ENCODE measurements at places on chromosomes 7 and 10.

DNA sequence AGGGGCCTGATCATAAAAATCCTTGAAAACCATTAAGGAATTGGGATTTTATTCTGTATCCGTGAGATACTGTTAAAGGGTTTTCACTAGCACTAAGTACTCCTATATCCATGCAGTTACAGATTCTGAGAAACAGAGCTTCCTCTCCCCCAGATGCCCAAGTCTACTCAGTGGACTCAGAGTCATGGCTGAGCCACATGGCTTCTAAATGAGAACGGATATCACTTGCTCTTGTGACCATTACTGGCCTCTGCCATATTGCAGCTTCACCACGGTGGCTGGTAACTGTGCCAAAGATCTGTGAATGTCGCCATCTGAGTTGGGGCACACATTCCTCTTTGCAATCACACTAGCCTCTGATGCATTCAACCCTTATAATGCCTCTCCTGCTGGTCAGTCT, 42.0 kb upstream of the PALS2 start:
- DNase-seq, result no peak

DNA sequence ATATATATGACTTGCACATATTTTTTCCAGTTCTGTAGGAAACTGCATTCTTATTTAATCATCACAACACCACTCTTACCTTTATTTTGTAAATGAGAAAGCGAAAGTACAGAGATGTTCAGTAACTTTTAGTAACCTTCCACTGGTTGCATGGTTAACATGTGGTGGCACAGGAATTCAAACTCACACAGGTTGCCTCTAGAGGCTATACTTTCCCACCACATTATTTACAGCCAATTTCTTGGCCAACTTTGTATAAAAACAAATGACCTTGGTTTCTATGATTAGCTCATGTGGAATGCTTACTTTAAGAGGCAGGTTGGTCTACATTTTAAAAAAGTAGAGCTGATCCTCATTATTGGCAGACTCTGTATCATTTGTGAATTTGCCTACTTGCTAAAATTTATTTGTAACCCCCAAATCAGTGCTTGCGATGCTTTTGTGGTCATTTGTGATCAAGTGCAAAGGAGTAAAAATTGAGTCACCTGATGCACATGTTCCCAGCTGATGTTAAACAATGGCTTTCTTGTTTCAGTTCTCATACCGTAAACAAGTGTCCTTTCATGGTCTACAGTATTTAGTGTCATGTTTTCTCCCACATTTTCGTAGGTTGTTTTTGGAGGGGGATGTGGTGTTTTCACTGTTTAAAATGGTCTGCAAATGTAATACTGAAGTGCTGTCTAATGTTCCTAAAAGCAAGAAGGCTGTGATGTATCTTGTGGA, 14.8 kb downstream of the BBS9 start:
- DNase-seq, result peak; percentile 61

DNA sequence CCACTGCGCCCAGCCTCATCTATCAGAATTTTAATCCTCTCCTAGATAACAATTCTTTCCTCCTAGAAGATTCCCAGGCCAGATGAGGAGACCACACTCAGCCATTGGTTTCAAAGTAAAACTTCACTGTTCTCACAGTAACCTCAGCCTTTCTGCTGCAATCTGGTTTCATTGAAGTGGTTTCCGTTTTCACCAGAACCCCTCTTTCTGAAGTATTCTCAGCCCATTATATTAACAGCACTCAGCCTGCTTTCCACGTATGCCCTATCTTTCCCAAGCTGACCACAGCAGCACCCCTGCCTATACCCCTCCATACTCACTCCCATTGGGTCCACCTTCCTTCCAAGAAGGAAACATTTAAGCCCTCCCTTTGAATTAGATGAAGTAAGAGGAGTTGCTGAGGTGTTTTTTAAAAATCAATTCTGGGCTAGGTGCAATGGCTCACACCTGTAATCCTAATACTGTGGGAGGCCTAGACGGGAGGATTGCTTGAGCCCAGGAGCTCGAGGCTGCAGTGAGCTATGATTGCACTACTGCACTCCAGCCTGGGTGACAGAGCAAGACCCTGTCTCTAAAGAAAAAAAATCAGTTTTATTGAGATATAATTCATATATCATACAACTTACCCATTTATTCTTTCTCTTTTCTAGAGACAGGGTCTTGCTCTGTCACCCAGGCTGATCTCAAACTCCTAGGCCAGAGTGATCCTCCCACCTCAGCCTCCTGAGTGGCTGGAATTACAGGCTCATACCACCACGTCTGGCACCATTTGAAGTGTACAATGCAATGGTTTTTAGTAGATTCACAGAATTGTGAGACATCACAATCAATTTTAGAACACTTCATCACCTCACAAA, 11.3 kb downstream of the PLAU start:
- peak; percentile 30 for DNase-seq

GRCh38 chr10:94324609-94325233, 38.0 kb downstream of the NOC3L start:
- peak; percentile 49 for DNase-seq

DNA sequence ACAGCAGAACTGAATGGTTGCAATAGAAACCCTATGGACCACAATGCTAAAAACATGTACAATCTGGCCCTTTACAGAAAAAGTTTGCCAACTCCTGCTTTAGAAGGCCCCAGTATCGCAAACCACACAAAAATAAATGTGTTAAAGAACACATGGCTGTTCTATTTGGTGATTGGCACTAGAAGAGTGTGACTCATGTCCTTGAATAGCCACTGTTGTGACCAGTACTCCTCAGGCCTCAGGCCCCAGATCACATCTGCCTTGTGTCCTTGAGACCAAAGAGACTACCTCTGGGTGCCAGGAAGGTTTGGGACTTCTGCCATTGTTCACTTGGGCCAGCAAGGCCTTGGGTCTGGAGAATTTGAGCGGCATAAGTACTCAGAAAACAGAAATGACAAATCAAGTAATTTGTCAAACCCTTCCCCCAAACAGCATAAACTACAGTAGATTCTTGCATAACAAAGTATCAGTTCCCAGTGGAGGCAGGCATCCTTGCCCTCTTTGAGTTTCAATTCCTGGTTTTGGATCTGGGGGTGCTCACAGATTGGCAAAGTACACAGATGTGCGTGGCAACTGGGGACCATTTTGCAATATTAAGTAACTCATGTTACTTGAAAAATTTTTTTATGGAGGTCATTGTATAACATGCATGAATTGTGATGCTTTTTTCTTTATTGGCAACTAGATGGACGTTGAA, 50.2 kb downstream of the MTURN start:
- peak; percentile 6 for DNase-seq

DNA sequence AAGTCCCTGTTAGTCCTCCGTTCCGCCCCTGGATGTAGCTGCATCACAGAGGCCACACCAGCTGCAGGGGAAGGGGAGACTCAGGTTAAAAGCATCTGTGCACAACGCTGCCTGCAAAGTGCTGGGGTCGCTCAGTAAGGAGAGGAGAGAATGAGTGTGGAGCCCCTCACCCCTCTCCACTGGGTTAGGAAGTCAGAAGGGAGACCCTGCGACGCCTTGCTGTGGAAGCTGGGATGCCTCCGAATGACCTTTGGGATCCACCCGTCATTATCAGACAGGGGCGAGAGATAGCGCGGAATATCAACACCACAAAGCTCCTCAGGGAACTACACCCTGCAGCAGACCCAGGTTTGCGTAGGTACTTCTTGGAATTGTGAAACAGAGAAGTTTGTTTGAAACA, 167.7 kb upstream of the SHH start:
- DNase-seq, result no peak

GRCh38 chr10:12978891-12979290, 22.6 kb downstream of the CCDC3 start:
- no peak for DNase-seq

- DNase-seq, result no peak
These were observed 28.6 kb upstream of the DMBT1 start for GRCh38 chr10:122531939-122532338.

DNA sequence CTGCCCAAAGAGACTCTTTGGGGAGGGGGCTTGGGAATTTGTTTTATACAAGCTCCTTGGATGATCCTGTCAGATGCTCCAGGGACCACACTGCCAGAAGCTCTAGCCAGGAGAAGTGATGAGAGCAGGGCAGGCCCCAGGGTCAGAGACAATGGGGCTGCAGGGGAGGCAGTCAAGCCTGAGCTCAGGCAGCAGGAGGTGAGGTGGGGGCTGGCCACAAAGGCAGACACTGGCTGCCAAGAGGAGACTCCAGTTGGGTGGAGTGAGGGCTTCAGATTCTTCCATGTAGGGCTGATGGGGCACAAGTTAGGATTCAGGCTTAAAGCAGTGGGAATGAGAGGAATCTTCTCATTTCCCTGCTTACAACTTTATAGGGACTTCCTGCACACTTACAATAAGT, 35.6 kb upstream of the LOXL4 start:
- no peak for DNase-seq

DNA sequence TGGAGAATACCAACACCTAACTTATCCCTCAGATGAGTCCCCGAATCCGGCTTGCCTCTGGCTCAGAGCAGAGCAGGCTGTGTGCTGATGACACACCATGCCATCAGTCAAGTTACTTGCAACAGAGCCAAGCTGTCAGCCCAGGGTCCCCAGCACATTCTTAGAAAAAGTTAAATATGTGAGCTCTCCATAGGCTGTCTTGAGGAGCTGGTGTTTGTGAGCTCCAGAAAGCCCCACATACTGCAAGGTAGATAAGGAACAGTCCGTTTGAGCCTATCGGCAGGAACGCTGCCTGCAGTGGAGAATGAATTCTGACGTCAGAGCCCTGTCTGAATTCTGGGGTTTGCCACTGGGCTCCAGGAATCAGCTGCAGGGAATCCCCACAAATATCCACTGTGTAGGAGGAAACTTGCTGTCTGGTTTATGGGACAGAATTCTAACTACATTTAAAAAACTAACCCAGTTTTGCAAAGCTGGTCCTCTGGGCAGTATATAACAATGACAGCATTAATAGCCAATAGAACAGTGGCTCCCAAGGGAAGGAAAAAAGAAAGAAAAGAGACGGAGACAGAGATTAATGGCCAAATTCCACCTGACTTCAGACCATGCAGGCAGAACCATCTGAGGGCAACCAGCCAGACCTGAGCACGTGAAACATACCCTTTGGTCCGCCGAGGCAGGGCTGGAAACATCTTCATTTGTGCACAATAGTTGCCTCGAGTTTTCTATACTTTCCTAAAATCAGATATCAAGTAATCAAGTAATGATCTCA, 3.6 kb downstream of the SFXN4 start:
- peak; percentile 71 for DNase-seq

DNA sequence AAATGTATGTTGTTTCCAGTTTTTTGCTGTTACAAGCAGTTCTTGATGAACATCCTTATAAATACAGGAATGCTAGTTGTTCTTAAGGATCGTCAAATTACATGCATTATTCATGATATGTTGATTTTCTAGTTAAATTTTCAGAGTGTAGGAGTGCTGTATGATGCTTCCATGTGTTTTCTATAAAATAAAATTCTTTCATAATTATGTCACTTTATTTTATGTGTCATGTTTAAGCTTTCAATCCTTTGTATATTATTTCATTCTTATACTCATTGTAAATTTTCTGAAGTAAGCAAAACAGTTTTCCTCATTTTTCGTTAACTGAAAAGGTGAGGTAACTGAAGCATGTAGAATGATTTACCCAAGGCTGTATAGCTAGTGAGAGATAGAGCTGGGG, 16.8 kb upstream of the MYPN start:
- no peak for DNase-seq

Data from amniotic epithelial cell (primary cell).